Liver (tissue), 10 donors: ENCODE measurements at places on chromosomes 4 and X. TPM values are rescaled to one million over a fixed set of nuclear protein-coding genes. Genes with fewer than 3 reads are reported as not detected.

- peak overlapping the region; percentile 64 for H3K4me3 ChIP-seq
- H3K27me3 ChIP-seq = no peaks in the 10 kb centered on the region
- H3K27ac ChIP-seq = peak overlapping the region; percentile 41
- no peaks in the 10 kb centered on the region for H3K36me3 ChIP-seq
Measured at GRCh38 chrX:129980540-129981199, 1.8 kb upstream of the BCORL1 start.

GRCh38 chr4:121655320-121656268 lies 41.2 kb downstream of the ANXA5 start:
- H3K27me3 ChIP-seq = no peaks in the 10 kb centered on the region
- DNase-seq = no peak
- no peak overlapping the region for H3K4me3 ChIP-seq
- H3K4me1 ChIP-seq = no peaks in the 10 kb centered on the region
- no peak overlapping the region for H3K27ac ChIP-seq

MORC4 gene
- total RNA-seq = 11.0 TPM

ZNF157 gene
- not detected for total RNA-seq

- H3K36me3 ChIP-seq = no peaks in the 10 kb centered on the region
- H3K4me1 ChIP-seq = no peaks in the 10 kb centered on the region
- DNase-seq = no peak
- H3K27me3 ChIP-seq = no peaks in the 10 kb centered on the region
- no peak overlapping the region for H3K27ac ChIP-seq
Measured at GRCh38 chrX:148933881-148934280, 433.5 kb downstream of the AFF2 start.

- H3K27me3 ChIP-seq = no peaks in the 10 kb centered on the region
Measured at GRCh38 chrX:81336455-81337152, 134.7 kb downstream of the SH3BGRL start.

- no peaks in the 10 kb centered on the region for H3K36me3 ChIP-seq
- H3K4me3 ChIP-seq = no peak overlapping the region
- no peak for DNase-seq
Measured at GRCh38 chrX:132497432-132497831, 8.6 kb upstream of the MBNL3 start.

CHRDL1 gene
- 2.1 TPM for total RNA-seq

RTL5 gene
- 0.84 TPM for total RNA-seq

MAGEE2 gene
- total RNA-seq = not detected

DNA sequence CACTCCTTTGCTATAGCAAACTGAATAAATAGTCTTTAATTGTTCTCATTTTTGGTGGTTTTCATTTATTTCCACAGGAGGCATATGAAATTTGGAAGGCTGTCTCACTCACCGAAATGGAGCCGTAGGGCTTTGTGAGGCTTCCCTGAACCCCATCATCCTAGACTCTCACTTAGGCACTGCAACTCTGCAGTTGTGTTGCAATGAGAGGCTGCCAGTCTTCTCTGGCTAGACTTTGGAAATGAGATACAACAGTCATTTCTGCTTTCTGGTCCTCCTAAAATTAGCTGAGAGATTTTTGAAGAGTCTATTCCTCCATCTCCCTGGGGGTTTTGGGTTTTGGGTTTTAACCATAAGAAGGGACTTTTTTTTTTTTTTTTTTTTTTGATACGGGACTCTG lies 146.5 kb downstream of the SH3BGRL start:
- H3K27ac ChIP-seq = no peak overlapping the region
- no peak overlapping the region for H3K4me3 ChIP-seq
- no peaks in the 10 kb centered on the region for H3K4me1 ChIP-seq
- H3K27me3 ChIP-seq = no peaks in the 10 kb centered on the region
- DNase-seq = no peak

GRCh38 chr4:171561419-171561818 lies 251.8 kb upstream of the GALNTL6 start:
- no peaks in the 10 kb centered on the region for H3K27me3 ChIP-seq
- no peak overlapping the region for H3K4me3 ChIP-seq
- no peaks in the 10 kb centered on the region for H3K4me1 ChIP-seq
- H3K36me3 ChIP-seq = no peaks in the 10 kb centered on the region
- H3K27ac ChIP-seq = no peak overlapping the region

- H3K27me3 ChIP-seq = no peaks in the 10 kb centered on the region
- H3K36me3 ChIP-seq = no peaks in the 10 kb centered on the region
- no peak overlapping the region for H3K27ac ChIP-seq
- no peak overlapping the region for H3K4me3 ChIP-seq
- DNase-seq = no peak
- peaks cover 2% of the 10 kb centered on the region for H3K4me1 ChIP-seq
Measured at GRCh38 chr4:48693856-48694574, 86.1 kb downstream of the FRYL start.

DNA sequence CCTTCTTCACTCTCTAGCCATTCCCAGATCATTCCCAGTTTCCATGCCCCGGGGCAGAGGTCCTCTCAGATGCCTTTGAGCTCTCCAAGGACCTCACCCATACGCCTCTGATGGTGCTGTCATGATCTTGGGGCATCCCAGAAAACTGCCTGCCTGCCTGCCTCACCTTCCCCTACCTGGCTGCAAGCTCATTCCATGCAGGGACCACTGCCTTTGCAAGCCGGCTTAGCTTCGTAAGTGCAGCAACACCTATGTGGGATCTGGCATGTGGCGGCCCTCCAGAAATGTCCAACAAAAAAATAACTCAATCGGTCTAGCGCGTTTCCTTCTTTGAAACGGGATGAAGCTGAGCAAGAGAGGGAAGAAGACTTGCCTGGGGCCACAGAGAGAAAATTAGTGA lies 53.0 kb downstream of the C4orf50 start:
- peaks cover 4% of the 10 kb centered on the region for H3K27me3 ChIP-seq
- no peak for DNase-seq
- H3K27ac ChIP-seq = no peak overlapping the region
- H3K36me3 ChIP-seq = no peaks in the 10 kb centered on the region
- H3K4me3 ChIP-seq = no peak overlapping the region
